ENCODE measurements at places on chromosomes 6 and 20. TPM values are rescaled to one million over a fixed set of nuclear protein-coding genes. Genes with fewer than 3 reads are reported as not detected.

The OR2H1 gene
- polyA plus RNA-seq: not detected

The PPP1R10 gene
- 14.2 TPM for polyA plus RNA-seq

The MEI4 gene
- 0.42 TPM for polyA plus RNA-seq

The BPIFB2 gene
- 0.33 TPM for polyA plus RNA-seq

The MYLK2 gene
- polyA plus RNA-seq: 0.08 TPM

The TOMM34 gene
- 12.1 TPM for polyA plus RNA-seq

The KIAA1755 gene
- polyA plus RNA-seq: 1.3 TPM

The OOEP gene
- polyA plus RNA-seq: 0.06 TPM

The CYP39A1 gene
- 12.0 TPM for polyA plus RNA-seq

The NOTCH4 gene
- polyA plus RNA-seq: 7.3 TPM

The OVOL2 gene
- polyA plus RNA-seq: 0.13 TPM

The CST4 gene
- not detected for polyA plus RNA-seq

The SLC13A3 gene
- polyA plus RNA-seq: 7.9 TPM

The TBC1D7 gene
- 9.6 TPM for polyA plus RNA-seq

The MCHR2 gene
- polyA plus RNA-seq: not detected

The POPDC3 gene
- polyA plus RNA-seq: not detected

The RIPOR2 gene
- 1.6 TPM for polyA plus RNA-seq

The CLDN20 gene
- not detected for polyA plus RNA-seq

The PI3 gene
- not detected for polyA plus RNA-seq

The AIF1 gene
- 24.9 TPM for polyA plus RNA-seq

The OPRL1 gene
- polyA plus RNA-seq: 0.28 TPM

The NR2E1 gene
- not detected for polyA plus RNA-seq

The ULBP2 gene
- polyA plus RNA-seq: 0.15 TPM

The RCAN2 gene
- 2.8 TPM for polyA plus RNA-seq

The ASCC3 gene
- polyA plus RNA-seq: 12.8 TPM

The MDC1 gene
- 7.7 TPM for polyA plus RNA-seq

The ZSCAN9 gene
- 2.2 TPM for polyA plus RNA-seq

The LAMA5 gene
- 13.9 TPM for polyA plus RNA-seq

The DDO gene
- 6.4 TPM for polyA plus RNA-seq

The PLEKHG1 gene
- 3.0 TPM for polyA plus RNA-seq

The DCDC2 gene
- 1.3 TPM for polyA plus RNA-seq

The MICB gene
- 0.19 TPM for polyA plus RNA-seq

The TULP4 gene
- 2.2 TPM for polyA plus RNA-seq

The HDGFL1 gene
- polyA plus RNA-seq: not detected

The TMEM217 gene
- polyA plus RNA-seq: 0.39 TPM

The LPA gene
- polyA plus RNA-seq: 7.9 TPM

The PACSIN1 gene
- 0.17 TPM for polyA plus RNA-seq

The AGPAT4 gene
- 0.46 TPM for polyA plus RNA-seq

The SMIM29 gene
- polyA plus RNA-seq: 11.3 TPM

The PTCRA gene
- polyA plus RNA-seq: not detected

The SPTLC3 gene
- polyA plus RNA-seq: 10.5 TPM

The SAMD5 gene
- polyA plus RNA-seq: 3.1 TPM

The VSTM2L gene
- polyA plus RNA-seq: 0.62 TPM

The TGM3 gene
- polyA plus RNA-seq: 0.28 TPM

The HLA-DOB gene
- 0.67 TPM for polyA plus RNA-seq

The BIRC7 gene
- not detected for polyA plus RNA-seq

The CTAGE9 gene
- polyA plus RNA-seq: not detected

The JPH2 gene
- polyA plus RNA-seq: 0.17 TPM

The MARCKS gene
- polyA plus RNA-seq: 5.1 TPM

The SCUBE3 gene
- polyA plus RNA-seq: 0.06 TPM

The DEFB132 gene
- polyA plus RNA-seq: not detected

The DNMT3B gene
- 0.26 TPM for polyA plus RNA-seq
